ENCODE measurements at places on chromosomes 7 and 10. TPM values are rescaled to one million over a fixed set of nuclear protein-coding genes. Genes with fewer than 3 reads are reported as not detected.

- DNase-seq: peak; percentile 97
These were observed 167.5 kb upstream of the HABP2 start for GRCh38 chr10:113385021-113385999.

DNA sequence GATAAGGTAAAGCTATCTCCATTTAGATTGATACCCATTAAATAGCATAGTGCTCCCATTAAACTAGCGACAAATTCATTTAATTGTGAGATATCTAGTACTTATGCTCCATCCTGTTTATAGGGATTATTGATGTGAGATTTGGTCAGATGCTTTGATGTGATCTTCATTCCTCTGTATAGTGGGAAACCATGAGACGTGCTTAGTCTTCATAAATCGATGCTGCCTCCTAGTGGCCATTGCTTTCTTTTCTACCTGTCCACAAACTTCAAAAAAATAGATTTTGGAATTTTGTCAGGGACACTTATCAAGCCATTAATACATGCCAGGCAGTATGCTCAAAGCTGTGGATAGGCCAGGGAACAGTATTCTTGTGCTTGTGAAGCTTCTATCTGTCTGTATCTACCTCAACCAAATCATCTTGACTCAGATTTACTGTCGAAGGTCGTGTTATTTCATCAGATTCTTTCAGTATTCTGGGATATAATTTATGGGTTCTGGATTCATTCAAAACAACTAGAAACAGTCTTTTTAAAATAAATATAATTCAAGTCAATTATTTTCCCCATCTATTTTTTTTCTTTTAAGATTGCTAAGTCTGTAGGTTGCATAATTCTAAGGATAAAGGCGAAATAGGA is 12.0 kb downstream of the LSM8 start:
- DNase-seq: peak; percentile 1

GRCh38 chr10:113111900-113112853 is 162.1 kb downstream of the TCF7L2 start:
- no peak for DNase-seq

DNA sequence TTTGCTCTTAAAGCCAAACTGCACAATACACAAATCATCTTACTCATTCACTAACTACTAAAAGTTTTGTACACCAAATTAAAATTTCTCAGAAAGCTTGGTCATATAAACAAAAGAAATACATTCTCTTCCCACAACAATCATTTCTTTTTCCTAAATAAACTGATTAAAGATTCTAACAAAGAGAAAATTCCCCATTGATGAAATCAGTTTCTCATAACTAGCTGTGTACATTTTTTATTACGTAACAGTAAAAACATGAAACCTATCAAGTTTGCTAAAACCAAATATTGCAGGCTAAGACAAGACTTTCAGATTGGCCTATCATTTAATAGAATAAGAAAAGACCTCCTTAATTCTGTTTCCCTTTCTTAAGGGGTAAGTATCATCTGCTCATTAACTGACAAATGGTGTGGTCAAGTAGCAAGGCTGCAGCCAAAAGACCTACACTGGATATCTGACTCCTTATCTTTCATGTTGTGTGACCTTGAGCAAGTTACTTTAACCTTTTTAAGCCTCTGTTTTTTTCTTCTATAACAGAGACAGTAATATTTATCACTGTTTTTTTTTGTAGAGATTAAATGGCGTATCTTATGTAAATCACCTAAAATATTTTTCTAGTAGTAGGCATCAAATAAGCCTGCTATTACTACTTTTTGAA is 22.4 kb downstream of the NAMPT start:
- DNase-seq: no peak

The TECPR1 gene
- total RNA-seq: 8.3 TPM

GRCh38 chr7:2107386-2108070 is 125.2 kb downstream of the MAD1L1 start:
- no peak for DNase-seq
